Liver (tissue), 10 donors: ENCODE measurements at places on chromosomes 6 and 20. TPM values are rescaled to one million over a fixed set of nuclear protein-coding genes. Genes with fewer than 3 reads are reported as not detected.

Gene PMEPA1
- 1.5 TPM for total RNA-seq

Gene HSPA12B
- 1.8 TPM for total RNA-seq

Gene MEI4
- total RNA-seq = 0.42 TPM

Gene LTB
- total RNA-seq = 0.67 TPM

Gene TJAP1
- total RNA-seq = 6.9 TPM

Gene WFDC12
- total RNA-seq = not detected

Gene OR2J3
- total RNA-seq = not detected

Gene MYMX
- total RNA-seq = not detected

Gene PGC
- total RNA-seq = not detected

Gene STXBP5
- total RNA-seq = 8.9 TPM

Gene ARID1B
- 49.0 TPM for total RNA-seq

DNA sequence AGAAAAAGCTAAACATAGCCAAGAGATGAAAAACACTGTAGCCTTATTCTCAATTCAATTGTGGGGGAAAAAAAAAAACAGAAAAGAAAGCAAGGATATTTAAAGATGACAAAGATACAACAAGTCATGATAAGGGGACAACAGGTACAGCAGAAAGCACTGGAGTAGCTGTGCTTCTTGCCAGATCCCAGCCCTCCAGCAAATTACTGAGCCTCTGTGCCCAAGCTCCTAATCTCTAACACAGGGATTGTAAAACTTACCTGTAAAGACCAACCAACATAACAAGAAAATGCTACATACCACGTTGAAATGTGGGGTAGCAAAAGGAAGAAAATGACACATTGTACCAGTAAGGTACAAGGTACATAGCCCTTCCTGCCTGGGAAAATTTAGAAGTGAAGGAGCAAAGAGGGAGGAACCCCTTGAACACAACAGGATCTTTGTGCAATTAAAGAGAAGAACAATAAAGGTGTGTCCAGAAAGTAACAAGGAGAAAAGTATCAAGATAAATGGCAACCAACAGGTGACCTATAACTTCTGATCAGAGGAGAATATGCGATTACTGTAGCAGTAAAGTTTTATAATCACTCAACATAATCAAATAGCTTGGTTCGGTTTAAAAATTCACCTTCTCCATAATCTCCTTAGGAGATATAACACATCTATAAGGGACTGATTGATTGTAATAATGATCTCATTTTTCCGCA, 30.6 kb downstream of the PREP start:
- DNase-seq = no peak

- no peak for DNase-seq
These were observed 40.0 kb upstream of the APCDD1L start for GRCh38 chr20:58555078-58555765.

- DNase-seq = no peak
These were observed 392.5 kb downstream of the CDH4 start for GRCh38 chr20:61644378-61645076.

- DNase-seq = no peak
These were observed 45.6 kb upstream of the AKIRIN2 start for GRCh38 chr6:87747646-87748045.

DNA sequence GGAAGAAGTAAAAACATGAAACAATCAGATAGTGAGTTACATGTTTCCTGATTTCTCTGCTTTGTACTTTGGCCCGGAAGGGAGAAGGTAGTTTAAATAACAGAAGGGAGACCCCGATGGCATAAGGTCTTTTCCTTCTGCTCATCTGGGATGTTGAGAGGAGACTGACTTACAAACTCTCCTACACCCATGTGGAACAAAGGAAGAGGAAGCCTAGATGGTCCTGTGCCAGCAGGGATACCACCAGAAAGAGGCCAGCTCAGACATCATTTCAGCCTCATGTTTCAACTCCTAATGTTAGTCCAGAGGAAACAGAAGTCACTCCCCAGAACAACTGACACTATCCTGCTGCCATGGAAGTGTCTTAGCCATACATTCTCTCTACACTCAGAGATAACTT, 250.7 kb upstream of the NOX3 start:
- no peak for DNase-seq

DNA sequence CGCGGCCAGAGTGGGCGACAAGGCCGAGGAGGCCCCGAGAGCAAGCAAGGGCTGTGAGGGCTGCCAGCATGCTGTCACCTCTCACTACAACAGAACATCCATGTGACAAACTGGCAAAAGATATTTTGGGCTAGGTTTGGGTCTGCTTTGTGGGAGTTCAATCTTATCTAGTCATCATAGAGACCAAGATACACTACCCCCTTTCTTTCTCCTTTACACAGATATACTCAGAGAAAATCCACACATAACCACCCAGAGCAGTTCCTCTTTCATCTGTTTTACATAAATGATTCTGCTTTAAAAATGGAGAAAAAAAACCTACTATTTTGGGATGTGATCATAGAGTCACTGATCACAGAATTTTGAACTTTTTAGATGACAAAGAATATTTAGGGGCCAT, 16.8 kb downstream of the SOX4 start:
- DNase-seq = no peak

DNA sequence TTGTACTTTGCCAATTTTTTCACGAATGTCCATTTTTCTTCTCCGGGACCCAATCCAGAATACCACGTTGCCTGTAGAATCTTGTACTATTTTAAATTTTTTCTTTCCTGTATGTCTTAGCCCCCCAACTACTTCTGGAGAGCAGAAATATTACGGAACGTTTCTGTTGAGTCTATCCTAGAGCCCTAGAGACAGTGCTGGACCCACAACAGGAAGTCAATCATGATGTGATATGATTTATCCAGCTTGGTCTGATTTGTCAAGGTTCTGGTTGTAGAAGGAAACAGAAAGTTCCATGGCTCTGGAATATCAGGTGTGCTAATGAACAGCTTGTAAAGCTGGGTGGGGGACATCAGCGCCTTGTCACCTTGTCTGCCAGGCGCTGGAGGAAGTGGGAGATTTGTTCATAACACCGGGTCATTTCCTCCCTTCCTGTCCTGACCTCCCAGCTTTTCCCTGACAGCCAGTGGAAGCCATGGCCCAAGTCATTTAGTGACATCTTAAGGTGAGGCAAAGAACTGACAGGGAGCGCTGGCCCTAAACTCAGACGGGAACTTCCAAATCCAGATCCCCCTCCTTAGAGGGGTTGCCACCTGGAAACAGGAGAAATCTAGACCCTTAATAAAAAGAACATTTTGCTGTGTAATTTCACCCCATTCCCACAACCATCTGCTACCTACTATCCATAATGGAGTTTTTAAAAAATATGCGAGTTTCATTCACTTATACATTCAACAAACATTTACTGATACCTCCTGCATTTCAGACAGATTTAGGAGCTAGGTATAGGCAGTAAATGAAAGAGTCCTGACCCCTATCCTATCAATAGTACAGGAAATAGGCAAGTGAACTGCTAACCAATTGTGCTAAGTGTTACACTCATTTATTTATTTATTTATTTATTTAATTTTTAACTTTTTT, 130.5 kb downstream of the ZFP64 start:
- no peak for DNase-seq

GRCh38 chr20:35854713-35855348, 83.0 kb downstream of the PHF20 start:
- no peak for DNase-seq

DNA sequence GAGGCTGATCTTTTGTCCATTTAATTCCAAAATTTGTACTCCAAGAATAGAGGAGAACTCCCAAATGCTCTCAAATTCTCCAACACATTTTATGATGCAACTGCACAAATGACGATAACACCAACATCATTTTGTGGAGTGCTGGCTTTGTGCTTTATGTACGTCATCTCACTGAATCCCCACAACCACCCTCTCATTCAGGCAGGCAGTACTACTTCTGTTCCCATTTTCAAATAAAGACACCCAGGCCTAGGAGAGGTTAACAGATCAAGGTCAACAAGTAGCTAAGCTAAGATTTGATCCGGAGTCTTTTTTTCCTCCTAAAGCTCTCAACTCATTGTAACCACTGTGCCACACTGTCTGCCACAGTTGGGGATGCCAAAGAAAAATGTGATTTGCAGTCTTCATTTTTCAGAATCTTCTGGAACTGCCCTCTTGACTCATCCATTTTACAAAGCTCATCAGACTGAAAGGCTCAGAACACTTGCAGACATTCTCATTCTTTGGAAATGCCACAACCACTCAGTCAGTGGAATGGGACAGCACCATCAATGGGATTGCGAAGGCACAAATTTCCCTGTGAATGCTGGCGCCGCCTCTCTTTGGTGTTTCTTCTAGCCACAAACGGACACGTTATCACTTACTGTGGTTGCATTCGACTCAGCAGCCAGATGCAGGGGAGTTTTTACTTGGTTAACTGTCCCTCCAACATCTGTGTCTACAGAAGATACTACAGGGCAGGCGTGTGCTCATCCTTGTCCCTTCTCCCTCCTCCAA, 184.4 kb downstream of the GJA10 start:
- DNase-seq = no peak

- no peak for DNase-seq
These were observed 20.8 kb downstream of the PLCB1 start for GRCh38 chr20:8152847-8153246.

GRCh38 chr20:11497545-11497944, 420.1 kb upstream of the BTBD3 start:
- no peak for DNase-seq

DNA sequence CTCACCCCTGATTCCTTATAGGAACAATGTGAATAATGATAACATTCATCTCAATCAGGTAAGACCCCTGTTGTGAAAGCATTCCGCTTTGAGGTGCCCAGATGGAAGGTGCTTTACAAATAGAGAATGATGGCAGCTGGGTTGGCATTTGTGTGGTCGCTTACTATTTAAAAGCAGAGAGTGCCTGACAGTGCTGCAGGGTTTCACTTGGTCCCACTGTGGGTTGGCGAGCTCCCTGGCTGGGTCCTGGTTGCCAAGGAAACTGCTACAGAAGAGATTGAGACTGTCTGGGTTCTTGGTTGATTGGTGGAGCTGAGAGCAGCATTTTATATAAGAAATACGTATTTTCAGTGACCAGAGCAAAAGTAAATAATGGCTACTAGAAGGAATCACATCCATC, 207.2 kb upstream of the KCNQ5 start:
- no peak for DNase-seq

- no peak for DNase-seq
These were observed 68.9 kb downstream of the GINS1 start for GRCh38 chr20:25476106-25477013.

- no peak for DNase-seq
These were observed 590.9 kb upstream of the CITED2 start for GRCh38 chr6:139965393-139965792.

DNA sequence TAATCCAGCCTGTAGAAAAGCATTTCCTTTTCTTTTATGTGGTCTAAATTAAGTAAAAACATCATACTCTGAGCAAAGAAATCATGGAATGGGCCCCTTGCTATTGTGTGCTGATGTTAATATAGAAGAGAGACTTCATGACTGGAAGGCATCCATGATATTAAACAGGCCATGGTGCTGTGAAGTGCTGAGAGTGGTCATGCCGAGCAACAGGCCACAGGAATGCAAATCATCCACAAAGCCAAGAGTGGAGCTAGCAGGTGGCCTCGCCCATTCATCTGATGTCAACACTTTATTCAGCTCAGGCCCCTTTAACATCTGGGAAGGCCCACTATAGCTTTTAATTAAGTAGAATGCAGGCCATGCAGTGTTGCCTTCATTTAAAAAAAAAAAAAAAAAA, 115.2 kb upstream of the HMGCLL1 start:
- no peak for DNase-seq

- no peak for DNase-seq
These were observed 3.6 kb downstream of the TBCC start for GRCh38 chr6:42742116-42742894.

DNA sequence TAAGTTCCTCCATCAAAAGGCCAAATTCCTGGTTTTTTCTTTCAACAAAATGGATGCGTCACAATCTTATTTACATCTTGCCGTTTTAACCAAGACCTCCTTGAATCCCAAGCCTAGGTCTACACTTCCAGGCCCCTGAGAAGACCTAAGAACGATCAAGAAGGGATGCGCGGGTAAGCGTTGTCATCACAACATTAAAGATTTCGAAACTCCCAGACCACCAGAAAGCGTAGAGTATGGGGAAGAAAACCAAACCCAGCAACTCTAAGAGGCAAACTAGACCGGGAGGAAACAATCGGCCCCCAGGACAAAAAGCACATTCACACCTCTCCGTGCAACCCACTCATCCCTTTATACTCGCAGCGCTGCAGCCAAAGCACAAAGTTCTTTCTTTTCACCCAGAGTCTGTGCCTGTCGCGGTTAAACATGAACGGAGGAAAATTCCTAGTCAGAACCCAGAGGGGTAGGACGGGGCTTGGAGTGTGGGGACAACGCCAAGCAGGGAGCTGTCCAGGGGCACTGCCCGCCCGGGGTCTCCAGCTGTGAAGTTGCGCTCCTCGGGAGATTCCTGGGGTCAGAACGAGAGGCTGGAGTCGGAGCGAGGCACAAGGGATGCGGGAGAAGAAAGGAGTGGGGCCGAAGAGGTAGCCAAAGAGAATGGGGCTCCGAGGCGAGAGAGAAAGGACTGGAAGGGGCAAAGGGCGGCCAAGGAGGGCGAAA, 725 bp downstream of the OSER1 start:
- DNase-seq = no peak

DNA sequence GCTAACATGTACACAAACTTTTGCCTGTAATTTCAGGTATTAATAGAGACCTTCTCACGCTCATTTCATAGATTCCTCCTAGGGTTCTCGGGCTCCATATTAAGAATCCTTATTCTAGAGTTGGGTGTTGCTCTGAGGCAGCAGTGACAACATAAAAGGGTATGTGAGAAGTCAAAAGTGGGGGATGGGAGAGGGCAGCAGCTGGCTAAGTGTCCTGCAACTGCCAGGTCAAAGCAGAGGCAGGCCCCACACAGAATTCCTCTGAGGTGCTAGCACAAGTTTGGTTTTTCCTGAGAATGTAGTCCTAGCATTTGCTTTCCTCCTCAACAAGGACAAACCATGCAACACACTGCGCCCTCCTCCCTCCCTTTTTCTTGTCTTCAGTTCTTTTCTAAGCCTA, 4.6 kb downstream of the NSFL1C start:
- DNase-seq = no peak

DNA sequence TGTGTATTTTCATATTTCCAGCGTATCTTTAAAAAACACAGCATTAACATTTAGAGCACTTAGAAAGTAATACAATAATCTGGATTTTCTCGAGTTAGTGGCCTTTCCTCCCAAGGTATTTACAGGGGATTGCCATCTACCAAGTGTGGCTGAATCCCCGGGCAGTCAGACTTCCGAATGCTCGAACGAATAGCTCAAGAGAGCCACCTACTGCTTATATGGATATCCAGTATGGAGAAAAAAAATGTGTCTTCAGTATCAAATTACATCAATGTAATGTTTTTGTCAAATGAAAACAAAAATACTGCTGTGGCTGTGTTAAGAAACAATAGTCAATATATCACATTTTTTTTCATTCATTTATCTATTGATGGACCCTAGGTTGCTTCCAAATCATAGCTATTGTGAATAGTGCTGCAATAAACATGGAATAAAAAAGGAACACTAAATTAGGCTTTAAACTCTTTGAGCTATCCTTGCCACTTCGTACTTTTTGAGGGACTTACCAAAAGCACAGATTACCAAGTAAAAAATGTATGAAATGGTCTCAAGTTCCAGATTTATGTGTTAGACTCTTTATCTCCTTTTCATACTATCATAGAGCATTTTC, 654.5 kb upstream of the PTCHD4 start:
- no peak for DNase-seq

GRCh38 chr20:50931306-50932015, at the start of gene ADNP:
Gene ADNP (minus strand): TSS chr20:50931437. CDS start chr20:50903996, 27,441 bp downstream.
- peak; percentile 92 for DNase-seq
